ENCODE measurements at places on chromosomes 2 and 18. TPM values are rescaled to one million over a fixed set of nuclear protein-coding genes. Genes with fewer than 3 reads are reported as not detected.

Gene DCDC2C
- not detected for polyA plus RNA-seq

Gene VRK2
- 0.45 TPM for polyA plus RNA-seq

Gene METTL8
- polyA plus RNA-seq: 5.3 TPM

Gene NTSR2
- polyA plus RNA-seq: not detected

Gene FSIP2
- 12.2 TPM for polyA plus RNA-seq

Gene RUFY4
- polyA plus RNA-seq: not detected

Gene CPS1
- 0.25 TPM for polyA plus RNA-seq

Gene EPB41L3
- polyA plus RNA-seq: 19.6 TPM

Gene SPOPL
- polyA plus RNA-seq: 16.4 TPM

Gene UGT1A10
- polyA plus RNA-seq: not detected

Gene FN1
- polyA plus RNA-seq: 5.1 TPM

Gene CERKL
- not detected for polyA plus RNA-seq

Gene ABCG5
- 0.38 TPM for polyA plus RNA-seq

Gene SRD5A2
- 0.11 TPM for polyA plus RNA-seq

Gene TMEM169
- 28.8 TPM for polyA plus RNA-seq

Gene EIF2AK3
- polyA plus RNA-seq: 23.2 TPM

Measured in neural cell (in vitro differentiated cells).